ENCODE measurements at places on chromosomes 4 and X.

DNA sequence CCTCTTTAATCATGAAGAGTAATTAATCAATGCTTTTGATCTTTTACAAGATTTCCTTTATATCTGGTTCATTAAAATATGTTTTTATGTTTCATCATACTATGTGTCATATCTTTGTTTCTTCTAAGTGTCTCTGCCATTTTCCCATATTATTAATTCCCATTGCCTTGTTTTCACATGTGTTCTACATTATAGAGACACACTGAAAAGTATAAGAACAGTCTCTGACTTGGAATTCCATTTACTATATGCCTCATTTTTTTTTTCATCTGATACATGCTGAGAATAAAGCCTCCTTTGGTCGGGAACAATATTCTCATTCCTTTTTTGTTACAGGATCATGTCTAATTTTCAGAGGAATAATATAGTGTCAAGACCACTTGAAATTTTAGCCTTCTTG lies 4.3 kb downstream of the BANK1 start:
- no peak for DNase-seq

DNA sequence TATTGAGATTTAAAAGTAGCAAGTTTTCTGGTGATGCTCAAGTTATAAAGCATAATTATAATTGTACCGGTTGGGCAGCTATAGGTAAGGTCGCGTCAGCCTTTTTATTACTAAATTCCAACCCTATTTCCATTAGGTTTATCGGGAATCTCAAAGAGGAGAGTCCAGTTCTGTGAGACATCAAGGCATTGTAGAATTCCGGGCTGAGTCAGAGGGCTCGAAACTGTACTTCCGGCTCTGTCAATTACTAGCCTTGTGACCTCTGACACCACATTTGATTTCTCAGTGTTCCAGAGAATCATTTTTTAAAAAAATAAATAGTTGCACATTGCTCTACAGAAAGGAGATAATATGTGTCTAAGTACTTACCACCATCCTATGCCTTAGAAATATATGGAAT lies 4.3 kb downstream of the IL1RAPL1 start:
- no peak for DNase-seq

GRCh38 chrX:821327-822107 lies 190.9 kb downstream of the SHOX start:
- DNase-seq: no peak

GRCh38 chr4:35525192-35525978 lies 718.9 kb downstream of the ARAP2 start:
- DNase-seq: no peak

DNA sequence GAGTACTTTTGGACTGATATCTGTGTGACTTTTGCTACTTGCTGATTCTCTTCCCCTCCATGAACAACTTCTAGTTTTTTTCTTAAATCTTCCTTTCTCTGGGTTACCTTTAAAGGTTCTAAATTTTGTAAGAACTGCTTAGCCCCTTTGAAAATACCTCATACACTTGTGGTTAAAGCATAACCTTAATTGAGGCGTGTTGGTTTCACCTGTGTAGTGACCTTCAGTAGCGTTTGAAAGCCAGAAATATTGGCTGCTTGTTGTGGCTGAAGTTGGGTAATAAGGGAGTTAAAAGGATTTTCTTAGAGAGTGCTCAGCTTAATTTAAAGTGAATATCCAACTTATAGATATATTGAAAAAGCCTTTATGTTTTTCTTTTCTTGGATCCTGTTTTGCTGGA lies 32.0 kb downstream of the MAGEC1 start:
- DNase-seq: no peak

DNA sequence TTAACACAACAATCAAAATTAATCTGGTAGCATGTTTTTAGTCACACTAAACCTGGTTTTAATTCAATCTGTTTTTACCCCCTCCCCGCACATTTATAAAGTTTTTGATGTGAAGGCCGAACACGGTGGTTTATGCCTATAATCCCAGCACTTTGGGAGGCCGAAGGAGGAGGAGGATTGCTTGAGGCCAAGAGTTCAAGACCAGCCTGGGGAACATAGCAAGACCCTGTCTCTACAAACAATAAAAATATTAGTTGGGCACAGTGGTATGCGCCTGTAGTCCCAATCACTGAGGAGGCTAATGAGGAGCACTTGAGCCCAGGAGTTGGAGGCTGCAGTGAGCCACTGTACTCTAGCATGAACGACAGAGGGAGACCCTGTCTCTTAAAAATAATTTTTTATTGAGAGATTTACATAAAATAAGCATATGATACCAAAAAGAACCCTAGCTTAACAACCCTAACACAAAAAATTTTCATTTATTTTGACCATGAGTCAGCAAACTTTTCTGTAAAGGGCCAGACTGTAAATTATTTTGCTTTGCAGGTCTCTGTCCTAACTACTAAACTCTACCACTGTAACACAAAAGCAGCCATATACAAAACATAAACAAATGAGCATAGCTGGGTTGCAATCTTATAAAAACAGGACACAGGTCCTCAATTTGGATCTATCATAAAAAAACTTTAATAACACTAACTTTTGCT lies 21.5 kb downstream of the HNRNPD start:
- no peak for DNase-seq

GRCh38 chrX:122866532-122866931 lies 317.5 kb upstream of the GRIA3 start:
- peak; percentile 30 for DNase-seq

GRCh38 chr4:150720973-150721518 lies 139.1 kb downstream of the MAB21L2 start:
- no peak for DNase-seq

GRCh38 chrX:55924574-55924973 lies 207.0 kb downstream of the RRAGB start:
- DNase-seq: no peak

GRCh38 chr4:140103676-140104075 lies 50.3 kb downstream of the MAML3 start:
- no peak for DNase-seq

DNA sequence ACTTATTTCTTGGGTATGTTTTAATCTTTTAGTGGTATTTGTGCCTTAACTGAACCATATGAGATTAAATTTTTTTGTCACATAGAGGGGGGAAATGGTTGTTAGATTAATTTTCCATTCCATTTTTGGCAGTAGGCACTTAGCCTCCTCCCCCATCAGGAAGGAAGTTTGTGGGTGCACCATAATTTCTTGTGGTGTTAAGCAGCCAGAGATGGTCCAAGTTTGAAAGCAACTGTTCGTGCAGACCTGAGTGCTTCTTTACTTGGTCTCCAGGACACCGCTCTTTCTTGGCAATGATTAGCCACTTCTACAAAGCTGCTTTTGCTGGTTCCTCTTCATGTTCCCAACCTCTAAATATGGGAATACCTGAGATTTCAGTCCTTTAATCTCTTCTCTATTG lies 92.7 kb upstream of the RPL34 start:
- DNase-seq: no peak

DNA sequence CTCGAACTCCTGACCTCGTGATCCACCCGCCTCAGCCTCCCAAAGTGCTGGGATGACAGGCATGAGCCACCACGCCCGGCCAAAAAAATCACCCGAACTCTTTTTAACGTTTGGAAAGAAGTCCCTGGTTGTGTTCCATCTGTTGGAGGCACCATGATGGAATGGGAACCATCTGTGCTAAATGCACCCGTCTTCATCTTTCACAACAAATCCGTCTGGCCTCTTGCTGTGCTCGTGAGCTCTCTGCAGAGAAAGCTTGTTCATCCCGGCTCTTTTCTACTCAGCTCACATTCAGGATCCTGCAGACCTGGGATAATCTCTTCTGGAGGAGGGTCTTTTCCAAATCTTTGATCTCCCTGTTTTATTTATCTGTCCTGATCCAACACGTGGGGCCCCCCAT lies 188.8 kb downstream of the CRLF2 start:
- no peak for DNase-seq

DNA sequence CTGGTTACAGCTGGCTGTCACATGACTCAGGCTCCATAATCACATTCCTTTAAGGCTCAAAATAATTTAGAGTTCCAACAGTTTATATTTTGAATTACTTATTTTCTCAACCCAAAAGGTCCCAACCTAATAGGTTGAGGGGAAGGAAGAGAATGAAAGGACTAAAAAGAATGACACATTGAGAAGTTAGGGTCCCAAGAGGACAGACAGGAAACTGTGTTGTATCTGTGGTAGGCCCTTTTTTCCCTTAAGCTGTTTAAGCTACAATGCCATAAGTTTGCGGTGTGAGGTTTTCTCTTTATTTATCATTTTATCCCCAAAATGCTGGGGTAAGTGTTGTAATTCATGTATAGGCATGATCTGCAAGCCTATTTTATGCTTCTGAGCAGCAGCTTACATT lies 290.2 kb downstream of the ZNF674 start:
- no peak for DNase-seq

DNA sequence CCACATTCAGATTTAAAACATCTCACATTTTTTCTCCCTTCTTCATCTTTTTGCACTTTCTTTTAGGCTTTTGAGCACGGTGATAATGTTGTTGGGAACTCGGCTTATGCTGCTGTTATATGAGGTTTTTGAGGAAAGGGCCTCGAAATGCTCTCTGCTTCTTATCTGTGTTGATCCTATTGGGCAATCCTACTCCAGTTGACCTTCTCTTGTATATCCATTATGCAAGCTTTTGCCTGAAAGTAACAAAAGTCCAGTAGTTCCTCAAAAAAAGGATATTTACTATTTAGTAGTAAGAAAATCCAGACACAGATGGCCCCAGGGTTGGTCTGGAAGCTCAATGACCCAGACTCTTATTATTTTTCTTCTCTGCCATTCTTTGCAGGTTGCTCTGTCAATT lies 57.7 kb upstream of the SPANXB1 start:
- DNase-seq: no peak

DNA sequence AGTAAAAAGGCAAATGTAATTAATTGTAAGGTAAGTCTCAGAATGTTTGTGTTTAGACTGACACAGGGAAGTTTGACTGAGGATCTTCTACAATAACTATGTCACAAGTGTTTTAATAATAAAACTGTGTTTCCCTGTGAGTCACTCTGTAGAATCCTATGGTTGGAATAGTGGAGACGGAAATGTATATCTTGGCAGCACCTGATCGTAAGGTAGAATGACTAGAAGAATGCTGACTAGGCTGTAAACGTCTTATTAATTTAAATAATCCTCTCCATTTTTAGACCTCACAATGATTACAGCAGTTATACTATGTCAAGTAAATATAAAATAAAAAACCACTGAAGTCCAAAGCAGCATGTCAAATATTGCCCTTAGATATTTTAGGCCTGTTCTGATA lies 266.0 kb downstream of the CCSER1 start:
- no peak for DNase-seq

- DNase-seq: peak; percentile 3
Observed at GRCh38 chr4:19689511-19689910, 562.2 kb upstream of the SLIT2 start.

- DNase-seq: peak; percentile 52
Observed at GRCh38 chr4:61533140-61533539, 333.0 kb downstream of the ADGRL3 start.

GRCh38 chr4:141121768-141122454 lies 11.4 kb downstream of the RNF150 start:
- DNase-seq: no peak

DNA sequence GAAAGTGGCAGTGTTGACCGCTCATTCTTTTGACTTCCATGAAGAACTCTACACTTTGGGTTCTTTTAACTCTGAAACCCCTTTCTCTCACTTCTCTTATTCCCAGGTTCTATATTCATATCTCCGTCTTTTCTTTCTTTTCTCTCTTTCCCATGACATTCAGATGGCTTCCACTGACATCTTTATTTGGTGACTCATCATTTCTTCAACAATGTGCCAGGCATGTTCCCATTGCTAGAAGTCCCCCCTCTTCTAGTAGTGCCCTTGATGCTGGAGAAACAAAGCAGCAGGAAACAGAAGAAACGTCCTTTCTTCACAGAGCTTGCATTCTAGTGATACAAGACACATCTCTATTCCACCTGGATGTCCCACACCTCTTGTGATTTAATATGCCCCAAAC lies 33.3 kb downstream of the PKD2 start:
- no peak for DNase-seq

- DNase-seq: peak; percentile 34
Observed at GRCh38 chr4:47933840-47934239, 19.5 kb upstream of the NFXL1 start.

- no peak for DNase-seq
Observed at GRCh38 chr4:70556856-70557255, 35.2 kb upstream of the AMBN start.

DNA sequence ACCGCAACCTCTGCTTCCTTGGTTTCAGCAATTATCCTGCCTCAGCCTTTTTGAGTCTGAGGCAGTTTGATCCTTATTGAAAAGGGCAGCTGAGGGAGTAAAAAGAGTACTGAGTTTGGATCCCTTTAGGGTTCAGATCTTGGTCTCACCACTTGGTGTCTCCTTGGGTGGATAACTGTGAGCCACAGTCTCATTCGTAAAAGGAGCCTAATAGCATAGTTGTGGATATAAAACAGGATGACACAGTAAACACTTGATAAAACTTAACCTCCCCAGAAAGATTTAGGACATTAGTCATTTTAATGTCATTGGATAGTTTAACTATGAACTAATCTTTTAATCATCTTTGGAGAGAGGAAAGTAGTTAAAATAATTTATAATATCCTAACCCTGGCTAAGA lies 173.0 kb downstream of the ANK2 start:
- DNase-seq: no peak

DNA sequence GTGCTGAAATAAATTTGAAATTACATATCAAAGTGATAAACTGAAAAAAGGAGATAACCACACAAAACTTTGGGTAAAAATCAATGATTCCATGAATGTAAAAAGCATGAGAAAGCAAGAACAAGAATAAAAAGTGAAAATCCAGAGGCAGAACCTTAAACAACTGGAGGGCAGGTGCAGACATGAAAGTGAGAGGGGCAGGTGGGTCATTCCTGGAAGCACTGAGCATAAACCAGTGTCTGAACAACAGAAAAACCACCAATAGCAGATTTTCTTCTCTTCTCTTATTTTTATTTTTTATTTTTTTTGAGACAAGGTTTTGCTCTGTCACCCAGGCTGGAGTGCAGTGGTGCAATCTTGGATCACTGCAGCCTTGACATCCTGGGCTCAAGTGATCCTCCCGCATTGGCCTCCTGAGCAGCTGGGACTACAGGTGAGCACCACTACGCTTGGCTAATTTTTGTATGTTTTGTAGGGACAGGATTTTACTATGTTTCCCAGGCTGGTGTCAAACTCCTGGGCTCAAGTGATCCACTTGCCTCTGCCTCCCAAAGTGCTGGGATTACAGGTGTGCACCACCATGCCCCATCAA lies 46.8 kb upstream of the GPR78 start:
- no peak for DNase-seq

GRCh38 chrX:153649915-153650782 lies 3.1 kb downstream of the DUSP9 start:
- no peak for DNase-seq

GRCh38 chr4:100574607-100575006 lies 56.8 kb upstream of the EMCN start:
- DNase-seq: no peak

DNA sequence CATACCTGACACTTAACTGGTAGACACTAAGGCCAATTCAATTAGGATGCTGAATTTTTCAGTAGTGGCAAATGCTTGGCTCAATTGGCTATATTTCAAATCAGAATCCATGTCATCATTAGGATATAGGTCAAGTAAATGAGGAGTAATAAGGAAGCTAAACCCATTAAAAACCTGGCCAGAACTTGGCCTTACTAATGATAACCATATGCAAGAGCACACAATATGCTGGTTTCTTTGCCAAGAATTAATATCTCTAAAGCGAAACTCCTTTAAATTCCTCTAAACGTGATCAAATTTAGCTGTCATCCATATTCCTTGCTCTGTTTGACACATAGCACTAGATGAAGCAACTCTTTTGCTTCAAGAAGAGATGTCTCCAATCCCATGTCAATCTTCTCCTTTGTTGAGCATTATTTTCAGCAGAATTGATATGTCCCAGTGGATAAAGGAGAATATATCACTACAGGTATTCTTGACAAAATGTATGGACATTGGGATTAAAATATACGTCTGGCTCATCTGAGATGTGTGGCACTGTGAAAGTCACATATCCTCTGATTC lies 206.1 kb upstream of the ANKRD50 start:
- DNase-seq: no peak
